ENCODE measurements at places on chromosomes 6 and 20.

DNA sequence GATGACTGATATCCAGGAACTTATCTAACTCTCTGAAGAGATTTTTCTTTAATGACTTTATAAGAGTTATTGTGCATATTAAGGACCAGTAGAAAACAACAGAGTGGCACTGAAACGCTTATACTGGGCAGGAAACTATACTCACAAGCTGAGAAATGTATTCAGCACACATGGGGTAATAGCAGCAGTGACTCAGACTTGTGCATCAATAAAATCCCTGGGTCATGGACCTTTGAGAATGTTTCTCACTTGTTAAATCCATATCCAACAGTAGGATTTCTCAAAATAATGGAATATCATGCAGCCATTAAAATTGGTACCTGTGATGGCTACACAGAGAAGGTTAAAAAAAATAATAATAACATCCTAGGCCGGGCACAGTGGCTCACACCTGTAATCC, 219.5 kb downstream of the BTBD9 start:
- no peak for DNase-seq

GRCh38 chr20:57701651-57702050, 8.2 kb downstream of the PMEPA1 start:
- no peak for DNase-seq

DNA sequence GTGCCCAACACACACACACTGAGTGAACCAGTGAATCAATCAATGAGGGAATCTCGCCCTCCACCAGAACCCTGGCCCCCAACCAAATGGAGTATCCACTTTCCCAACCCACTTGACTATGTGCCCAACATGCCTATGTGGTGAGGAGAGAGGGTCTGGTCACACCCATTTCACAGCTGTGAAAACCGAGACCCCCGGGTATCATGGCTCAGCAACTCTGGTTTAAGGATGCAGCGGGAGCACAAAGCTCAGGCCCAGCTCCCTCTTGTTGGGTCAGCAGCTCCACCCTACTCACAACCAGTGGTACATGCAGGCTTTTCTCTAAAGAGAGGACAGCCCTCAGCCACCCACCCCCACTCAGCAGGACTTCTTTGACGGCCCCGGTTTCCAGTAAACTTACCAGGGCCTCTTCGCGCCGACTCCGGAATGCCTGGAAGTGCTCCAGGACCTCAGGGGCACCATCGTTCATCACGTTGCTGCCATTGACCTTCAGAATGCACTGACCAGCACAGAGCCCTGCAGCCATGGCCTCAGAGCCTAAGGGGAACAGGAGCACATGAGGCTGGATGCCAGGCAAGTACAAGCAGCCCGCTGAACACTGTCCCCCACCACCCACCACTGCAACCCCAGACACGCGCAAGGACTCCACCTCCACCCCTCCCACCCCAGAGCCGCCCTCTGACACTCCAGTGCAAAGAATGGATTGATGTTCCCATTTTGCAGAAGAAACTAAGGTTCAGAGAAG, 174.7 kb downstream of the PREX1 start:
- DNase-seq: no peak

DNA sequence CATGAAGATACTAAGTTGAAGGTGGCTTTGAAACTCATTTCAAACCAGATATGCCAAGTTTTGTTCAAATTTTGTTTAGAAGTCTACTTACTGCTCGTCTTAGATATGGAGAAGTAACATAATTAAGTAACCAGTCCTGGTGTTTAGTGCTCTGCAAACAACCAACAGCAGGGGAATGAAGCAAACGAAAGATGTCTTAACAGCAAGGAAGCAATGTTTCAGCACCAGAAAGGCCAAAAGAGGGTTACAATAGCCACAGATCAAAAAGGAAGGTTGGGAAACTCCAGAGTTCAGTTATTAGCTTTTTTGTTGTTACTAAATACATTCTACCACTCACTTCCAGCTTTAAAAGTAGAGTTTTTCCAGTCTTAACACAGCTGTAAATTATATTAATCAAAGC, 45.1 kb downstream of the LHFPL5 start:
- no peak for DNase-seq

DNA sequence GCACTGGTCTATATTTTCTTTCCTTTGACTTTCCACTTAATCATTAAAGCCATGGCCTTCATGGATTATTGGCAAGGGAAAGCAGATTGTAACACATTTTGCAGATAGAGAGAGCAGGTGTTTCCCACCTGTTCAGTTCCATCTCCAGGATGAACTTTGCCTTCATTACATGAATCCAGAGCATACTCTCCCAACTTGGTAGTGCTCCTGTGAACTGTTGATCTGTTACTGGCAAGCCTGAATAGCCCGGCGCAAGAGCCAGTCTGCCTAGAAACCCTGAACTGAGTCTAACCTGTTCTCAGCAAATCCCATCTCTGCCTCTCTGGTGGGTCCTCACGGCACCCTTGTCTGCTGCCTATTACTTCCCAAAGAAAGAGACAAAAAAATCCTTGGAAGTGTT, 210.3 kb downstream of the PLCB1 start:
- no peak for DNase-seq

- DNase-seq: peak; percentile 73
These were observed 26.0 kb downstream of the PTGIS start for GRCh38 chr20:49541733-49542513.

DNA sequence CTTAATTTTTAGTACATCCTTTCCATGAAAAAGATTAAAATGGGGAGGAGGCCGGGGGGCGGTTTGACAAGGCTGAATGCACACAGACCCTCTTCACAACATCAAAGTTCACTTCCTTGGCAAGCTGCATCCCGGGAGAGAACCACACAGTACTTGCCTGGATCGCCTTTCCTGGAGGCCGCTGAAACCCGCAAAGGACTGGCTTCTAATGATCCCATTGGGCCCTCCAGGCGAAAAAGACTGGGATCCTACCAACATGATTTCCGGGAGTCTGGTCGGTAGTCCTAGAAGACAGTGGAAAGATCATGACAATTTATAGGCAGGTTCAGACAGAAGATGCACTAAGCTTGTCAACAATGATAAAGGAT, 60.2 kb downstream of the RIPOR2 start:
- DNase-seq: no peak

- peak; percentile 92 for DNase-seq
These were observed 8.6 kb upstream of the YTHDF1 start for GRCh38 chr20:63224412-63225081.

- DNase-seq: peak; percentile 60
These were observed 40.3 kb upstream of the TENT5A start for GRCh38 chr6:81792826-81793225.

GRCh38 chr6:53956068-53956711, 155.1 kb upstream of the MLIP start:
- DNase-seq: peak; percentile 53

DNA sequence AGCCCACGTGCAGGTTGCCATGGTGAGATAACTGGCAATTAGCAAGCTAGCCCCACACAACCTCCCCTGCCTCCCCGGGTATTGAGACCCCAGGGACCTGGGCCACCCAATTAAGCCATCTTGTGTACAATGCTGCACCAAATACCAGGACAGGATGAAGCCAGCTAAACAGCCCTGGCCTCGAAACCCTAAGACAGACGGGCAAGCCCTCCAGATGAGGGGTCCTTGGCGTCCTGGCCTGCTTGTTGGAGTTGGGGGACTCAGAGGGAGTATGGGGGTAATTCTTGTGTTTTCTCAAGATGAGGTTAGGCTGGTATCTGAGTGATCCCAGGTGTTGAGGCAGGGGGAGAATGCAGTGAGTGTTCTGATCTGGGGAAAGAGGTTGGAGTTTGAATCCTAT, 8.8 kb upstream of the MAPRE1 start:
- no peak for DNase-seq

DNA sequence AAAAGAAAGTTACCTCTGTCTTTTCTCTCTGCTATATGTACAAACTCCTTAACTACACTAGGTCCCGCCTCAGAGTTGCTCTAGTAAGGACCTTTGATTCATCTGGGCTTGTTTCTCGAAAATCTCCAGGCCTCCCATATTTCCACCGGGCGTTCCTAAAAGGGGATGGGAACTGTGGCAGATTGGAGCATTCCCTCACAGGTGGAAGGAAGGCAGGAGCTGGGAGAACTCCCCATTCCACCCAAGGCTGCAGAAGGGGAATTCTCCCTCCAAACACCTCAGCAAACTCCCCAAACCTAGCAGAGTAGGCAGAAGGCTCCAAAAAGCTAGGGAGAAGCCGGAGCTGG, 1.6 kb upstream of the TFAP2A start:
- DNase-seq: no peak

- no peak for DNase-seq
These were observed 249.7 kb downstream of the TTLL2 start for GRCh38 chr6:167574431-167575151.

DNA sequence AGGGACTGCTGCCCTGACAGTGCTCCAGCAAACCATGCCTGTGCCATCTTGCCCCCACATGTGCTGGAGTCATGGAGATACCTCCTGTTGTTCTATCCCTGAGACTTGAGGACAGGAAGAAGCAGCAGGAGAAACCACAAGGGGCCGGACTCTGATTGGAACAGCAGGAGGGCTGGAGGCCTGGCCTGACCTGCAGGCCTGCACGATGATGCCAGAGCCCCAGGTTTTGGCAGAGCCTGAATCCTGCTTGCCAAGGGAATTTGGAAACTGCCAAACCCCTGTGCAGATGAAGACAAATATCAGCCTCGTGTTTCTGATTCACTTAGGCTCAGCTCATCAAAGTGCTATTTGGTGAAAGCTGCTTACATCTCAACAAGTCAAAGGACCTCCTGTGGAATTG, 177.6 kb downstream of the MAFB start:
- peak; percentile 74 for DNase-seq

DNA sequence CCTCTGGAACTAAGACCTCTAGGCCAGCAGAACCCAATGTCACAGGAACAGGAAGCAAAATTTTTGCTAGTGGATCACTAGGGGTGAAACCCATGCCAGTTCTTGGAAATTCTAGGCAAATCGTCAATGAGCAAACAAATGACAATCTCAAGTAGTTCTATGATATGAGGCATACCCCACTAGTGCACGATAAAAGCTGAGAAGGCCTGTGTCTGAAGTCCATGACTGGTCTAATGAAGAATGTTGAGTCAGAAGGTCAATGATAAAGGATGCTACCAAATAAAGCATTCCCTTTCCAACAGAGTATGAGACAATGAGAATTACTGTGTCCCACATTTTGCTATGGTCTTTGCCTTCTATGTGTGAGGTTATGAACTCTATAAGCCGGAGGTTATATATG, 149.4 kb upstream of the NOX3 start:
- peak; percentile 8 for DNase-seq

- DNase-seq: no peak
These were observed 134.4 kb upstream of the TMEM170B start for GRCh38 chr6:11403035-11403601.

DNA sequence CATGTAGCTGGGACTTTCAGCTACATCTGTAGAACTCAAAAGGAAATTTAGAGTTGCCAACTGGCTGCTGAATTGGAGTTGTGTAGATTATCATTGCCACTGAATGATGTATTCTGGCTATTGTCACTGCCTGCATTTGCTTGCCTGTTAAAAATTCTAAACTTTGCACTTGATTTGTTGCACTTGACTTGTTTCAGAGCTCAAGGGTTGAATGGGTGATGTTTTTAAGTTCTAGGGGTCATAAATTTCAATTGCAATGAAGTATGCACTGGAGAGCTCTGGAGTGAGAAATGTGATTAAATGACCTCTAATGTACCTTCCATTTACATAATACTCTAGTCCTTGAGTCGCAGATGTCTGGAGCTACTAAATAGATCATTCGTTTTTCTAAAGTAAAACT, 102.4 kb downstream of the TNFRSF21 start:
- no peak for DNase-seq

GRCh38 chr20:9298906-9299305, 215.5 kb upstream of the LAMP5 start:
- no peak for DNase-seq

GRCh38 chr6:7532821-7533220, 8.7 kb upstream of the DSP start:
- DNase-seq: no peak

DNA sequence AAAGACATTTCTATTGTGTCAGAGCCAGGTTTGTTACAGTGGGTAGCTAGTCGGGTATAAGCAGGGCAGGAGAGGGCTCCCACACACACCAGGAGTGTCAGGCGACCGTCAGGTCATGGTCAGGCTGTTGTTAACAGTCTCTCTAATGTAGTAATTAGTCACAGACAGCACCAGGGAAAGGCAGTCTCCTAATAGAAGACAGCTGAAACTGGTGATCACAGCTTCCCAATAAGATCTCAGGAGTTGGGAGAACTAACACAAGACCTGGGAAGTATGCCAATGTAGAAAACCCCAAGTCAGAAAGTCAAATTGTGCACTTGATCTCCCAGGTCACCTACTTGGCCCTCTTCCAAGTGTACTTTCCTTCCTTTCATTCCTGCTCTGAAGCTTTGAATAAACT, 53.0 kb upstream of the GPR6 start:
- DNase-seq: no peak

DNA sequence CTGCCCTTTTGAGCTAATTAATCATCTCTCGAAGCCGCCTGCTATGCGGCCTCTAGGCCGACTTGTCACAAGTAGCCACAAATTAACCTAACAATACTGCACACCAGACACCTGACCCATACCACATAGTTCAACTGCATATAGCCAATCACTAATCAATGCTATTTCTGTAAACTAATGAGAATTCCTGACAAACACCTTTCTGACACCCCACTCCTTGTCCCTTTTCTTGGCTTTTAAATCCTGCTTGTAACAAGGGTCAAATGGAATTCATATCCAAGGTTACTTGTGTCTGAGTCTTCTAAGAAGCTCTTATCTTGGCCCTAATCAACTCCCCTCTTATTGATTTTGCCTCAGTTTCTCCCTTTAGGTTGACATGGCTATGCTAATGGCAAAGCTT, 366.1 kb downstream of the NRN1 start:
- DNase-seq: no peak

DNA sequence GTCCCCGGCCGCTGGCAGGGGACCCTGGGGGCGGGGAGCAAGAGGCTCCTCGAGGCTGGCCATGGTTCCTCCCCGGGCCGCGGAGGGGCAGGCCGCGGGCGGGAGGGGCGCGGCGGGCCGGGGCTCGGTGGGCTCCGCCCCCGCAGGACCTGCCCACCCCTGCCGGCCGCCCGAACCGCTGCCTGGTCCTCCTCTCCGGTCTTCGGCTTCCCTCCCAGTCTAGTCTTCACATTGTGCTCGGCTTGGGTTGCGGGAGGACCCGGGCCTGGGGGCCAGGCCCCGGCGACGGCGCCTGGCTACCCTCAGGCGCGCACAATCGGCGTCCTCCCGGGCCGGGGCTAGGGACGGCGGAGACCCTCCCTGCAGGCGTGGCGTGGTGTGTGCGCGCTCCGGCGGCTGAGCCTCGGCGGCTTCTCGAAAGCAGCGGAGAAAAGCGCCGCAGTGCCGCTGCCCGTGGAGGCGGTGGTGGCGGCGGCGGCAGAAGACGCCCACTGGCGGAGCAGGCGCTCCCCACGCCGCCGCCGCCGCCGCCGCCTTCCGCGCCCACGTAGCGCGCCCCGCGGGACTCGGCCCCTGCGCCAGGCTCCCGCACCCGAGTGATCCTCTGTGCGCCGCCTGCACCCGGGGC, at the start of gene PDE10A:
Gene PDE10A (minus strand): TSS at position 493 of the 628 bp plus-strand sequence. CDS start 430 bp downstream, at position 63.
- DNase-seq: peak; percentile 37

GRCh38 chr6:26501482-26501986, 1.4 kb downstream of the BTN1A1 start:
- DNase-seq: no peak

GRCh38 chr20:36929290-36929689, 22.2 kb downstream of the SAMHD1 start:
- no peak for DNase-seq
